Stimulated activated CD4-positive, alpha-beta T cell treated with anti-CD3 and anti-CD28 coated beads, Interleukin-2, amount 100 ng/mL, for 24 hours (primary cell): ENCODE measurements at places on chromosomes 11 and 22.

DNA sequence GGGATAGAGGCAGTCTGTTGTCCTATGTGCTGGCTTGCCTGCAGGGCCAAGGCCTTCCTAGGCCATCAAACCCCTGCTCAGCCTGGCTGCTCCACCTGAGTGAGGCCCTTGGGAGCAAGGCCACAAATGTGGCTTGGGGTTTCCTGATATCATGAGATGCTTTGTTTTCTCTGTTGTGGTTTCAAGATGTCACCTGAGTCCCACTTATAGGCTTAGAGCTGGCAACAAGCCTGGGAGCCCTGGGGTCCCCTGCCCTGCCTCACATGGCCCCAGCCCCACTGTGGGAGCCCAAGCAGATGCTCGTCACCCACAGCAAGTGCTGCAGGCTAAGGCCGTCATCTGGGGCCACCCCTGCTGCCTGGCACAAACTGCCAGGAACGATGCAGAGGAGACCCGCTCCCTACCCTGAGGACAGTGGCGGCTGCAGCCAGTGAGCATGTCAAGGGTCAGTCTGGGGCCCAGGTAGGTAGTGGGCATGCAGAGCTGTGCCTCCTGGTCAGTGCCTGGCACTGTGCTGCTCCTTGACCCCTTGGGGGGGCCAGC lies 75.4 kb upstream of the KCNQ1OT1 start:
- peak; percentile 15 for DNase-seq

DNA sequence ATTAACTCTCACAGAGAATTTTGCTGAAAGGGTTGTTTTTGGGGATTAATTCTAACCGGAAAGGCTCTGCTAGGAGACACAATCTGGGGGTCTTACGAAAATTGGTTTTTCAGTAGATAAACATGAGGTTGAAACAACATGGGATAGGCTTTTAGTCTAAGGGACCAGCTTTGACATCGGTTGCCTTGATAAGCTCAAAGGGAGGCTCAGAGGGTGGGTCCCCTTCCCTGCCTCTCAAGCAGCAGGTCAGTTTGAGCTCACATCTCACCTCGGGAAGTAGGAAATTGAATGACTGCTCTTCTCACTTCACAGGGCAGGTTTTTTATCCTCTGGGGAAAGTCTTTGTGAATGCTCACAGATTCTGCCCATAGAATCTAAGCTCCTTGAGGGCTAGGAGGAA lies 70.2 kb upstream of the KIRREL3 start:
- DNase-seq: no peak

DNA sequence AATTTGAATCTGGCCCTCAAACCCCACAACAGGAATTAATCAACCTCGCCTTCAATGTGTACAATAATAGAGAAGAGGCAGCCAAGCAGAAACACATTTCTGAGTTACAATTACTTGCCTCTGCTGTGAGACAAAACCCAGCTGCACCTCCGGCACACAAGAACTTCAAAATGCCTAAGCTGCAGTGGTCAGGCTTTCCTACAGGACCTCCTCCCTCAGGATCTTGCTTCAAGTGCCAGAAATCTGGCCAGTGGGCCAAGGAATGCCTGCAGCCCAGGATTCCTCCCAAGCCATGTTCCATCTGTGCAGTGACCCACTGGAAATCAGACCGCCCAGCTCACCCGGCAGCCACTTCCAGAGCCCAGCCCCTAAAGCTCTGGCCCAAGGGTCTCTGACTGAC lies 3.4 kb upstream of the NDUFC2 start:
- no peak for DNase-seq

DNA sequence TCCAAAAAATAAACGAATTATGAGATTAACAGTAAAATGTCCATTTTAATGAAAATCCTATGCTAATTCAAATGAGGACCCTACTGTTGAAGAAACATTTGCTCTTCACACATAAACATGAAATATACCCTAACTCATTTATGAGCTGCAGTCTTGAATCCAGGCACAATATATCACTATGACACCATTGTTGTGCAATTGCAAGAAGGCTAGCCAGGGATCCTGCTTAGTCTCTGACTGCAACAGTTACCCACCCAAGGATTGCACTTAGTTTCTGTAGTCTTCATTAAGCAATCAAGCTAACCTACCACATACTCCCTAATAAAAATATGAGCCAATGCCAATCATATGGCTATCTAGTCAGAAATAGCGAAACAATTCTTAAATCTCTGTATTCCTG lies 981.0 kb upstream of the FAT3 start:
- DNase-seq: no peak

DNA sequence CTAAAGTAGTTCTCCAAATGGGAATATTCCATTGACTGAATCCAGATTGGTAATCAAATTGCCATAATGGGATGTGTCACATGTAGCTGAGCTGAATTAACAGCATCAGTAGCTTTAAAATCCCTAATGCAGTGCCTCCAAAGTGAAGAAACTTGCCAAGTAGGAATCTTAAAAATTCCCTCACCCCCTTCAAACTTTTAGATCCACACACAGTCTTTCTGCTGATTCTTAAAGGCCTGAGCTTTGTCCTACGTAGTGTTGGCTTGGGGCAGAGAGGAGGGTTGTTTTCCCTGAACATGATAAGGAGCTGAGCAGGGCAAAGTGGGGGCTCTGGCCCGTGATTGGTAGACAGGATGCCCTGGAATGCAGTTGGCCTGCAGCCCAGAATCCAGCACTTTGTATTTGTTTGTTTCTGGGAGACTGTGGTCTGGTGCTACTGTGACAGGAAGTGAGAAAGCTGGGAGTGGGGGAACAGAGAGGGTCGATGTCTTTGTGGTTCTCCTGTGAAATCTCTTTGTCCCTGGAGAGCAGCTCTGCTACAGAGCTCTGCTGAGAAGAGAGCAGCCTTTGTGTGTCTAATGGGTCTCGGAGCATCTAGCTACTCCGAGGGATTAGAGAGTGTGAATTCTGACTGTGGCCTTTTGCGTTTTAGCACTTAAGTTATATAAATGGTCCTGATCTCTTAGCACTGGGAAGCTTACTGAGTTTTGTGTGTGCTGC lies 16.9 kb downstream of the CTNND1 start:
- DNase-seq: no peak

- no peak for DNase-seq
Observed at GRCh38 chr11:61134801-61135257, 26.4 kb downstream of the VPS37C start.

DNA sequence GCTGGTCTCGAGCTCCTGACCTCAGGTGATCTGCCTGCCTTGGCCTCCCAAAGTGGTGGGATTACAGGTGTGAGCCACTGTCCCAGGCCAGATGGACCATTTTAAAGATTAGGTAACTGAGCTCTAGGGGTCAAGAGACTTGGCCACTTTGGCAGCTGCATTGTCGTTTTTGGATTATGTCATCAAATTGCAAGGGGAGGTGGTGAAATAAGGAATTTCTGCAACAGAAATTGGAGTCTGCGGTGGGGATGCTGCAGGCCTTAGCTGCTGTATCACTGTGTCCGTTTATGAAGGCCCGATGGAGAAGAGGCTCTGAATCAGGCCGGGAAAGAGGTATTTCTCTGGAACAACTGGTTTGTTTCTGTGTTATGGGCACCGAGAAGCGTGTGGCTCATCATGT lies 34.6 kb downstream of the PTPRJ start:
- DNase-seq: no peak

GRCh38 chr11:35114906-35115687 lies 23.9 kb upstream of the CD44 start:
- DNase-seq: no peak

DNA sequence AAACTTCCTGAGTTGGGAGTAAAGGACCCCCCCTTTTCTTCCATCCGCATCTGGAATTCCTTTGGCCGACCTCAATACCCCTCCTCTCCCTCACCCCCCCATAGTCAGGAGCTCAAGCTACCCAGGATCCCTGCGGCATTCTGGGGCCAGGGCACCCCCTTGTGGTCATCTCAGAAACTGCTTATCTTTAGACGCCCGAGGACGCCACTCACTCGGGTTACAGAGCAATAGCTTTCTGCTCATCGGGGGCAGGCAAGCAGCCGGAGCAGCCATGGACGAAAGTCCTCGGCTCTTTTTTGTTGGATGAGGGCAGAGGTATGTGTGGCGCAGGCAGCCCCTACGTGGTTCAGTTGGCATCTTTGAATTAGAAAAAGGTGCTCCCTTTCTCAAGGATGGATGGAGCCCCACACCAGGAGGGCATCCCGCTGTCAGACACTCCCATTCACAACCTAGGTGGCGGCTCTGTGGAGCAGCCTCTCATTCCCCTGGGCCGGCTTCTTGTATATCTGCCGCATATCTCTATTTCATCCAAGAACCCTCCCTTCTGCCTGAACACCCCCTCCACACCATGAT lies 2.3 kb downstream of the C1QTNF5 start:
- DNase-seq: peak; percentile 72

DNA sequence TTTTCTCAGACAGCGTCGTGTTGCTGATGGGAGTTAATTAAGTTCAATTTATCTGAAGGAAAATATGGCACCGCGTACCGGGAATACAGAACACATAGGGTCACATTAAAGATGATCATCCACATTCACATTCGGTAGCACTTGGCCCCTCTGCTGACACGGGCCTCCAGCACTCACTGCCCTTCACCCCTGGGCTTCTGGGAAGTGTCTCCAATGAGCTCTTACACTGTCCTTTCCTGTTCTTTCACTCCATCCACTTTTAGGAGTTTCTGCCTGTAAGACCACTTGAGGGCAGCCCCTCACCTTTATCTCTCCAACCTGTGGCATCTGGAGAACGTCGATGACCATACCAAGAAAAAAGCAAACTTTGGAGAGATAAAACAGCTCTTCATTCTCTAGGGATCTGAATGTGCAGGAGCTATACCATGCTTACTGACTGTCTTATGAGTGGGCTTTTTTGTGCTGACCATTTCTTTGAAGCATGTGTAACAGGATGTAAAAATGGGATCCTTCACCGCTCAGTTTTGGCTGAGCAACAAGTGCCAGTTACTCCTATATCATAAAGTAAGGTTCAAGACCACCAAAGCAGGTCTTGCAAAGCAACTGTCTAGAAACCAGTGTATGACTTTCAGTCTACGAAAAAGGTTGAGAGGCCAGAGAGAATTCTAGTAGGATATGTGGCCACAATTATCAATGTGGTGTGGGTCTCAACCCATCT lies 1.1 kb upstream of the SERGEF start:
- DNase-seq: peak; percentile 21

DNA sequence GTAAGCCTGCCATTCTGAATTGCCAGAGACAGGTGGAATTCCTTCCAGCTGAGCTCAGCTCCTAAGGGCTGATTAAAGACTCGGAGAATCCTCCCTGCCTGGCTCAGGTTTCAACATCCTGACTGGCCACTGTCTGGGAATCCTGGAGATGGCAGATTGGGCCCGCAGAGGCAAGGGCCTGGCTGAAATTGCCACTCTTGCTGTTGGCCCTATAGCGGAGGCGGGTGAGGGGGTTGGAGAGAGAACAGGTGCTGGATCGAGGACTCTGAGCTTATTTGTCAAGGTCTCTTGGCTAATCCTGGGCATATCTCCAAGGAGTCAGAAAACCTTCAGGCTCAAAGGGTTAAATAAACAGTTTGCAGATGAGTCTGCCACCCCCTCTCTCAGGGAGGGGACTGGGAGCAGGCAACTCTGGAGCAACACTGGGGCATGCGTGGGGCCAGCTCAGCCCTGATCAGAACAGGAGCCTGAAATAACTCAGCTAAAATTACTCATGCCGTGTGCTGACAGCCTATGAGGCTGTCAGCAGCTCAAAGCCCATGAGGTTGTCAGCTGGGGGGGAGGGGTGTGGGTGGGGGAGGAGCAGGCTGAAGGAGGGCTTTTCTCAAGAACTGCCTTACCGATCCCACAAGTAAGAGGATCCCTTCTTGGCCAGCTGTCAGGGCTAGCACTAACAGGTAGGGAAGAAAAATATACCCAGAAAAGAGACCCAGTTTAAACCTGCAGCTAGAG lies 14.7 kb upstream of the MFRP start:
- DNase-seq: peak; percentile 58

GRCh38 chr22:31118046-31118820 lies 4.5 kb upstream of the INPP5J start:
- no peak for DNase-seq

GRCh38 chr22:25235547-25236290 lies 16.3 kb downstream of the CRYBB2 start:
- DNase-seq: peak; percentile 69

DNA sequence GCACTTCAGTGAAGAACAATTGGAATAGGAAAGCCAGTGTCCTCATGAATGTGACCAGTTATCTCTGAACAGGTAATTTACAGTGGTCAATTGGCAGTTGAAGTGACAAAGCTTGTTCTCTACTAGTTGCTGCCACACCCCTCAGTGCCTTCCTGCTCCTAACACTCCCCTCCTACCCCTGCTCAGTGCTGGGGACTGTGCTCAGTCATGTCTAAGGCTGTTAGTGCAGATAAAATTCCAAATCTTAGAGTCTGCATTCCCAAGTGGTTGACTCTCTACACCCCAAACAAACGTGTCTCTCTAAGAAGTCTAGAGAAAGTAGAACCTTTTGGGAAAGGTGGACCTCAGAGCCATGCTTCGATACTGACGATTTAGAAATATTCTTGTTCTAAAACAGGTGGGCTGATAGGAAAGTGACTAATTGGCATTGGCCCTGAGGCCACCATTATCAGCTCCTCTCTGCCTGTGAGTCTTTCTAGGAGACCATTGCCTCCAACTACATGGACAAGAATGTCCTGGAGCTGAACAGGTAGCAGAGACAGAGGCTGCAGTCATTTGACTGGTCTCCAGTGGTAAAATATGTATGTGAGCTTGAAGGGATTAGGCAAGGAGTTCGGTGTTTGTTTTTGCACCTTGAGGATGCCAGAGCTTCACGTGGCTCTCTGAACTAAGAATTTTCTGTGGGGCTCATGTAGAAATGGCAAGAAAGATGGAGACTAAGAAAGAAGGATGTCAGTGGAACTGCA lies 22.1 kb upstream of the NNMT start:
- DNase-seq: no peak

GRCh38 chr11:23226331-23227077 lies 366.2 kb upstream of the CCDC179 start:
- no peak for DNase-seq

GRCh38 chr11:126080161-126080941 lies 17.7 kb upstream of the CDON start:
- no peak for DNase-seq

DNA sequence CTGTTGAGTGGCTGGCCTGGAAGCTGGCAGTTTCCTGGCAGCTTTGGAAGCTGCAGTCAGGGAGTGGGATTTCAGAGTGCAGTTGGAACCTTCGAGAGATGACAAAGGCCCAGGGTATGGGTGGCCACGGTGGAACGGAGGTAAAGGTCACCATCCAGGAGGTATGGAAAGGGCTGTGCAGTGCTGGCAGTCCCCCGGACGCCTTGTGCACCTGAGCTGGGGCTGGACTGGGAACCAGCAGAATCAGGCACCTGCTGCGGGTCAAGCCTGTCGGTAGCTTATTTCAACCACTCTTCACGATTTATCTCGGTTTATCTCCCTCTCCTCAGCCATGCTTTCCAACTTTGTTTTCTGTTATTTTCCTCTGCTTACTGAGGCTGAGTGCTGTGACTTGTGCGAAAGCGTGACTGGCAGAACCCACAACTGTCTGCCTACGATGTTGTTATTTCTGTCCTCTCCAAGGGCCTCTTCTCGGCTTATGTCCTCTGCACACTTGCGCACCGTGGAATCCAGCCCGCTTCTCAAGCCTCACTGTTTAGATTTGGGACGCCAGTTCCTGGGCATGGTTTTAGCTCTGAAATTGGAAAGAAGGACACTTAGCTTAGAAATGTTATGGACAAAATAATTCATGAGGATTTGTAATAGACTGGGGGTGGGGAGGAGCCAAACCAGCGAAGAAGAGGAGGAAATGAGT lies 24.0 kb upstream of the ATXN10 start:
- DNase-seq: no peak

GRCh38 chr11:1546077-1546535 lies 26.0 kb downstream of the DUSP8 start:
- DNase-seq: no peak

GRCh38 chr11:1970956-1971355 lies 23.8 kb downstream of the MRPL23 start:
- DNase-seq: no peak

GRCh38 chr11:105357764-105358163 lies 218.2 kb upstream of the CARD18 start:
- no peak for DNase-seq
